ENCODE measurements at places on chromosomes 5 and 9.

- no peak for DNase-seq
Measured at GRCh38 chr5:95842854-95843544, 20.5 kb upstream of the GLRX start.

GRCh38 chr9:87878989-87879511, 3.6 kb upstream of the SPATA31E1 start:
- DNase-seq = peak; percentile 56

DNA sequence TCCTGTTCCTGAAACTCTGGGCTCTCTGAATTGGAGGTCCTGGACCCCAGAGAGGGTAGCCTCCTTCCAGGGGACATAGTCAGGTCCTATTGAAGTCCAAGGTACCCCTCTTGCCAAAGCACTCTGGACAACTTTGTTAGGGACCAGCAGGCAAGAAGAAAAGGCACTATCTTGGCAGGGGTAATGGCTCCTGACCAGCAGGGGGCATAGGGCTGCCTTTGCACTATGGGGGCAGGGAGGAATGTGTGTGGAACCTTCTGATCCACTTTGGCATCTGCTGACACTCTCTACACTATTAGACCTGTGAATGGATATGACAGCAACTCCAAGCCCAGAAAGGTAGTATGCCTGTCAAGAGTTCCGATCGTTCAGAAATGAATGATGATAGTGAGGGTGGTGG, 179.0 kb upstream of the CD180 start:
- no peak for DNase-seq

DNA sequence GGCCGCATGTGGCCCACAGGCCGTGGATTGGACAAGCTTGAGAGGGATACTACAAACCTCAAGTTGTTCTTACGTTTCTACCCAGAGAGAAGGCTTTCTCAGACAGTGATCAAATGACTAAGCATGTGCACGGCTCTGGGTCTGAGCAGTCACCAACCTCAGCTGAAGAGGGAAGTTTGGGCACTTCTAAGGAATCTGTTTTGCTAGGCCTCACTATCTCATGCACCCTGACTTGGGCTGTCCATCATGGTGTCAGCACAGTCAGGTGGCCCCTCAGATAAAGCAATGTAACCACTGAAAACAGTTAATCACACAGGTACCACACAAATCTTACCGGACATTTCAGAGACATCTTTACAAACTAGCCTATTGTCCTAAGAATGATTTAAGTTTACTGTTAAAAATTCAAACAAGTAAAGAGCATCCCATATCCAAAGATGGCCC, 24.6 kb downstream of the CSF2 start:
- no peak for DNase-seq

DNA sequence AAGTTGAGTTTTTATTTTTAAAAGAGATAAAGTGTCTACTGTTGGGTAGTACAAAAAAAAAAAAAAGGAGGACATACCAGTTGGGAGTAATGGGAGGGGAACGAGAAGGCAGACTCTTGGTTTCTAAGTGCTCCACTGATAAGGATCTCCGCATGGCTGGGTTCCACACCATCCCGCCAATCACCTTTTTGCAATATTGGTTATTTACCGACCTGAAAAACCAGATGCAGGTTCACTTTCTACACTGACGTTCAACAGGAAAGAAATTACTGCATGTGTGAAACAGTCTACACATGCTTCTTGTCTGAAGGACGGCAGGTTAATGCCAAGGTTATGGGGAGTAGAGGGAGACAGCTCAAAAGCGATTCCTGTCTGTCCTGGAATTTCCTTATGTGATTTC, 75.5 kb downstream of the PTPN3 start:
- DNase-seq = no peak

GRCh38 chr5:52864884-52865283, 77.2 kb downstream of the ITGA1 start:
- no peak for DNase-seq

Measured in SK-N-MC (cell line).